ENCODE measurements at places on chromosomes 1 and 21.
A peak's percentile ranks its signal among the peaks of the same experiment; 100 is the strongest.

DNA sequence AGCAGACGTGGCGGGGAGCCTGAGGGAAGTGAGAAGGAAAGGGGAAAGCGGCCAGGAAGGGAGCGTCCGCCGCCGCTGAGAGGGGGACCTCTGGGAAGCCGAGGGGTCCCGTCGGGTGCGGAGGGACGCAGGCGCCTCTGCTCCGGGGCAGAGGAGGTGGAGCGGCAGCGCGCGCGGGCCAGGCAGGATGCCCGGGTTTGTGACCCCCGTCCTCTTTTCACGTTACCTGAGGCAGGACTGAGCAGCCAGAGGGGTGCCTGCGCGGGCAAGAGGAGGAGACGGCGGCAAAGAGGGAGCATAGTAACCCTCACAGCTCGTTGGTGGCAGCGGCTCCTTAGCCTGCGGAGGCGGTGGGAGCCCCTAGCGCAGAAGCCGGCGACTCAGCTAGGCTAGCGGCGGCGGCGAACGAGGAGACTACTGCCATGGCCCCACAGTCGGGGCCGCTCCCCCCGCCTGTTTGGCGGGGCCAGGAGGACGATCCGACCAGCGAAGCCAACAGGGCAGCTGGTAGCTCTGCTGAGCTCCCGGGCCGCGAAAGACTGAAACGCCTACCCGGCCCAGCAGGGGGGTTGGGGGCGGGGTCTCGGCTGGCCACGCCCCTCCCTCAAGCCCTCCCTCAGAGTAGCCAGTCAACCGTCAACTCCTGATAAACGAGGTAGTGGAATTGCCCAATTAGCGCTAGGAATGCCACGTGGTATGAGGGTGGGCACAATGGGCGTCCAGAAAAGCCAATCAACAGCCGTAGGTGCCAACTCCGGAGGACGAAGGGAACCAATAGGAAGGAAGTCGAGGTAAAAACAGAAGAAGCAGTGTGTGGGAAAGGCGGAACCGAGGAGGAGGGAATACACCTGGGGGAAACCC, at the start of gene TESK2:
TSS of gene TESK2 (minus strand) at position 538 of the 861 bp plus-strand sequence. CDS start 33,378 bp downstream, outside the sequence.
- peak; percentile 100 for DNase-seq

GRCh38 chr1:25392841-25393240, 27.8 kb downstream of the RHCE start:
- no peak for DNase-seq

- DNase-seq = no peak
Measured at GRCh38 chr21:42626171-42626570, 27.2 kb upstream of the PDE9A start.

DNA sequence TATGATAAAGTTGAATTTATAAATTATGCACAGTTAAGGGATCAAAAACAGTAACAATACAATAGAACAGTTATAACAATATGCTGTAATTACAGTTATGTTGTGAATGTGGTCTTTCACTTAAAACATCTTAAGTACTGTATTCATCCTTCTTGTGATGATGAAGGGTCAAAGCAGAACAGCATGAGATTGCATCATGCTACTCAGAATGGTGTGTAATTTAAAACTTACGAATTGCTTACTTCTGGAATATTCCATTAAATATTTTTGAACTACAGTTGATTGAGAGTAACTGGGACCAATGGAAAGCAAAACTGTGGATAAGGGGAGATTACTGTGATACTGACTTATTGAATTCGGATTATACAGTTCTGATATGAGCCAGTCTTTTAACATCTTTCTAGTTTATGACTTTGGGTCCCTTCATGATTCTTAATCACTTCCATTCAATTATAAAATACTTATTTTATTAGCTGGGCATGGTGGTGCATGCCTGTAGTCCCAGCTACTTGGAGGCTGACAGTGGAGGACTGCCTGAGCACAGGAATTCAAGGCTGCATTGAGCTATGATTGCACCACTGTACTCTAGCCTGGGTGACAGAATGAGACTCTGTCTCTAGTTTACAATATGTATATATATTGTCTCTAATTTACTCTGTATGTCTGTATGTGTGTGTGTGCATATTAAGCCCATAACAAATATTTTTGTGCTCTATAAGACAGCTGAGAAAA, 43.2 kb downstream of the ATP1B1 start:
- DNase-seq = no peak

DNA sequence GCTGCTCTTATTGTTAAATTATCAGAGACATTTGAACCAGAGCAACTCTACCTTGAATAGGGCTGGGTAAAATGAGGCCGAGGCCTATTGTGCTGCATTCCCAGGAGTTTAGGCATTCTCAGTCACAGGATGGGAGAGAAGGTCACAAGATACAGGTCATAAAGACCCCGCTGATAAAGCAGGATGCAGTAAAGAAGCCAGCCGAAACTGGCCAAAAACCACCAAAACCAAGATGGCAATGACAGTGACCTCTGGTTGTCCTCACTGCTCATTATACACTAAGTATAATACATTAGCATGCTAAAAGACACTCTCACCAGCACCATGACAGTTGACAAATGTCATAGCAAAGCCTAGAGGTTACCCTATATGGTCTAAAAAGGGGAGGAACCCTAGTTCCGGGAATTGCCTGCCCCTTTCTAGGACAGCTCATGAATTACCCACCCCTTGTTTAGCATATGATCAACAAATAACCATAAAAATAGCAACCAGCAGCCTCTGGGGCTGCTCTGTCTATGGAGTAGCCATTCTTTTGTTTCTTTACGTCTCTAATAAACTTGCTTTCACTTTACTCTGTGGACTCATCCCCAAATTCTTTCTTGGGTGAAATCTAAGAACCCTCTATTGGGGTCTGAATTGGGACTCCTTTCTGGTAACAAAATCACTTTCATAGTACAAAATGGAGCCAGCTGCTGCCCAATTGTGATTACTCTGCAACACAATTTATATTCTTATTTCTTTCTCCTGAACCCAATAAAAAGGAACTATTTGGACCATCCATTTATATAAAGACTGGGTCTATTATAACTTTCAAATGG, 179.6 kb downstream of the TGFBR3 start:
- no peak for DNase-seq
